ENCODE measurements at places on chromosomes 11 and 22.

GRCh38 chr11:108216988-108217387, 5.5 kb downstream of the NPAT start:
- no peak for DNase-seq

DNA sequence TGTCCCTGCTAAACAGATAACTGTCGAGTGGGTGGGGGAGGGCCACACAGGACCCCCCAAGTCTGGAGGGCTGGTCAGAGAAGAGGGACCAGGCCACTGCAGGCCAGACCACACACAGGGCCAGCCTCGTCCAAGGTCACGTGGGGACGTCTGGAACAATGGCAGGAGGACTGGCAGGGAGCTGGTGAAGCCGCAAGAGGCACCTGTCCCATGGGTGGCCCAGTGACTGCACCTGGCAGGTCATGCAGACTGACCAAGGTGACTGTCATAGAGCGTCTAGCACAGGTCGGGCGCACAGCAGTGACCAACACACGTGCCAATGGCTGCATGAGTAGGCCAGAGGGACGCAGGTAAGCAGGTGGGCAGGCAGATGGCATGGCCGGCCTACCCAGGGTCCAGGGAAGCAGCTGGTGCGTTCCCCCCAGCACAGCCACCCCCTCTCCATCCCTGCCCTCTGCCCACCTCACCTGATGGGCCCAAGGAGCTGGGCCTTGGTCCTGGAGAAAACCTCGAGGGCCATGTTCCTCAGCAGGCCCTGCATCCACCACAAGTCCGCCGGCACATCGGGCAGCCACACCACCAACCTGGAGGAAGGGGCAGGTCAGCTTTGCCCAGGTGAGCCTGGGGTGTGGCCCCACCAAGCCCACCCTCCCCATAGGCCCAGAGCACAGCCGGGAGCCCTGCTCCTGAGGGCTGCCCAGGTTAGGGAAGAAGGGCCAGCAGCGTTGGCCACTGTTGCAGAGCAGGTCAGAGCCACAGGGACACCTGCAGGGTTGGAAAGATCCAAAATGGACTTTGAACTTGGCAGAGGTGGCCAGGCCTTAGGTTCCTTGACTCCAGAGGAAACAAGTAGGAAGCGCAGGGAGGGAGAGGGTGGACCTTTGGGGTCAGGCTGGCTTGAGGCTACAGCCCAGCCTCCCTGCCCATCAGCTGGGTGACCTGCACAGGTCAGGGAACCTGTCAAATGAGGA, 10.4 kb downstream of the PNPLA5 start:
- no peak for DNase-seq

GRCh38 chr22:19240813-19241592, 50.5 kb downstream of the CLTCL1 start:
- DNase-seq, result no peak

- DNase-seq, result no peak
Observed at GRCh38 chr11:58965246-58965985, 26.1 kb downstream of the GLYATL1 start.

DNA sequence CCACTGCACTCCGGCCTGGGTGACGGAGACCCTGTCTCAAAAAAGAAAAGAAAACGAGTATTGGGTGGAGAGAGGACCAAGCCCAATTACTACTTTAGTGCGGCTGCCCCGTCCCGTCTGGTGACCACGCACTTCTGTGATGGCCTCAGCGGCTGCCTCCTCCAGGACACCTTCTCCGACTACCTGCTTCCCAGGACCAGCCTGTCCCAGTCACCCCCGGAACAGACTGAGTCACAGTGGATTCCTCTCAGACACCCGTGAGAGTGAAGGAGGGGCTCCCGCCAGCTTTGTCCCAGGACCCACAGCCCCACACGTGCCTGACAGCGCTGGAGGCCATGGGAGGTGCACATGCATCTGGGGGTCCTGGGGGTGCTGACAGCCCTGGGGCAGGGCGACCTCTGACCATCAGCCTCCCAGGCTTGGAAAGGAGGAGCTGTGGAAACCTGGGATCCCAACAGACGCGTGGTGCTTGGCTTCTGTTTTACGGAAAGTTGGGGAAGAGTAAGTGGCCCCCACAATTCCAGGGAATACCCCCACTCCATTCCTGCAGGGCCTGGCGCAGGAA, 4.8 kb downstream of the DRD4 start:
- no peak for DNase-seq

GRCh38 chr22:47296405-47297260, 534.2 kb downstream of the TBC1D22A start:
- no peak for DNase-seq

GRCh38 chr11:86672007-86672621, at the start of gene ME3:
Gene ME3, minus strand, starts transcription at chr11:86672616.
- DNase-seq, result no peak

DNA sequence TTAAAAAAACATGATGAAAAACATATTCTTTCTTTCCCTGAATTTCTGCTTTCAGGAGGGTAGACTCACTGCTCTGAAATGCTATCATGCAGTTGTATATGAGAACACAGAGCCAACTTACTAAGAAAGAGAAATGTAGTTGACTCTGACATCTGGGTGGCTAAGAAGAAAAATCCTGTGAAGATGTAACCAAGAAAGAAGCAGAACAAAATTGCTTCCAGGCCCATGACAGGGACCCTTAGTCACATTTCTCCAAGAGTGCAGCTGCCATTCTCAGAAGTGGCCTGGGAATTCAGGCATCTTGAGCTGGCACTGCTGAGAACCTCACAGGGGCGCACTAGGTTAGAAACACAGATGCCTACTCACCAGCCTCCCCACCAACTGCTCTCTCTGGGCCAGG, 73.6 kb downstream of the RPL27A start:
- no peak for DNase-seq

GRCh38 chr11:115761348-115761747, 257.1 kb upstream of the CADM1 start:
- no peak for DNase-seq

- DNase-seq, result no peak
Observed at GRCh38 chr11:70480711-70481110, 82.4 kb downstream of the CTTN start.

GRCh38 chr11:95442531-95443050, 211.6 kb upstream of the SESN3 start:
- DNase-seq, result no peak

GRCh38 chr22:43396321-43396933, 15.4 kb upstream of the MPPED1 start:
- DNase-seq, result no peak

- DNase-seq, result no peak
Observed at GRCh38 chr11:117484156-117484555, 156.5 kb downstream of the CEP164 start.

DNA sequence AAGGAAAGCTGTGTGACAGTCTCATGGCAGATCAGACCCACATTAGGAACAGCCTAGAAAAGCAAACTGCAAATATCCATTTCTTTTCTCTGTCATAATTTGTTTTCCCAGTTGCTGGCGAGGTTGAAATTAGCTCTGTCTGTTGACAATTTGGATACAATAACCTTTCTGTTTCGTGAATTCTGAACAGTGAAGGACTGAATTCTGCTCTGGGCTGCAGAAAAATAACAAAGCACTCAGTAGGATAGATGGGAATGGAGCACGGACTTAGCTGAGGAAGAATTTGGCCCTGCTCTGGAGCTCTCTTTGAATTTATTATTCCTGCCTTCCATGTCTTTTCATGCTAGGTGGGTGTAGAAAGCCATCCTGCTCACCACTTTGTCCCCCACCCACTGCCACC, 140.3 kb downstream of the RRAS2 start:
- no peak for DNase-seq

DNA sequence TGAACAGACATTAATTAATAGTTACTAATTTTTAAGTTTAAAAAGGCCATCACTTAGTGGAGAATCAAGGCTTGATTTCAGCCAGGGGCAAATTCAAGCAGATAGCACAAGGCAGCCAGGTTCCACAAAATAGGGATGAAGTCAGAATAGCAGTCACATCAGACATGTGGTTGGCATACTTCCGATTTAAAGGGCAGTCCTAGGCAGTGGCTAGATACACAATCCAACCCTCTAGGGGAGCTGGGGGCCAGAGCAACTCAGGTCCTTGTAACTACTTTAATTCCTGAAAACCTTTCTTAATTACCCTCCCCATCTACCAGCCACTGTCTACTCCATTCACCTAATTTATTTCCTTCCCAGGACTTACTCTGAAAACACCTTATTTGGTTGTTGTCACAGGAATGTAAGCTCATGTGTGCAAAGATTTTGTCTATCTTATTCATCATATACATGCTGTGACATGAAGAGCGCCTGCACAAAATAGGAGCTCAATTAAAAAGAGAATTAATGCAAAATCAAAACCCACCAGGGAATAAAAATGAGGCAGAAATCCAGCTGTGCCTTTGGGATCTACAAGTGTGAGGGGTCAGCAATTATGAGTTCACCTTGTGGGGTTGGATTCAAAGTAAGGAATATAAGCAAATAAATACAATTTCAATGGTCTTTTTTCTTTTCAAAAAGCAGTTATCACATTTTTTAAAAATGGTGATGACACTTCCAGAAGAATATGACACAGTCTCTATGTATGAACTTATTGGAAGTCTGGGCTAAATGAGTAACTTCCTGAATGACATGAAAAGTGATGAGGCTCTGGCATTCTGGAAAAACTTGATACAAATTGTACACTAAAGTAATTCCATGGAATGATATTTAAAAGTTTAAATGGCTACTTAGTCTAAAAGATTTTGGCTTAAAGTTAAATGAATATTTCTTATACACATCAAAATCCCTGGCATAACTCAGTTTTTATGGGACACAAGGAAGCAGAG, 53.8 kb downstream of the COPB1 start:
- DNase-seq, result no peak

- no peak for DNase-seq
Observed at GRCh38 chr11:47071791-47072261, 104.9 kb downstream of the ARFGAP2 start.

DNA sequence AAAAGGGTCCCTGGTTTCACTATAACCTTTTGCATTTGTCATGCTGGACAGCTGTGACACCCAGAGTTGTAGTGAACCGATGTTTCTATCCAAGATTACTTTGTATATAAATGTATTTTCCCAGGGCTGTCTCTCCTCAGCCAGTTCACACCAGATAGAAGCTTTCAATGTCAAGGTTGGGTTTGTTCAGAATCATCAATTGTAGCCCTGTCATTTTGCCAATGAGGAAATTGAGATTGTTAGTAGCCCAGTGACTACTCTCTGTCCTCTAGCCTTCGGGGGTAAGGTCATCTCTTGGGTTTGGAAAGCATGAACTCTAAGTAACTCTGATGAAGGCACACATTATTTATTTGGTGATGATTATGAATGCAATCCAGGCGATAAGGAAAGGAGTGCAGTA, 165.6 kb downstream of the DBX1 start:
- DNase-seq, result no peak

DNA sequence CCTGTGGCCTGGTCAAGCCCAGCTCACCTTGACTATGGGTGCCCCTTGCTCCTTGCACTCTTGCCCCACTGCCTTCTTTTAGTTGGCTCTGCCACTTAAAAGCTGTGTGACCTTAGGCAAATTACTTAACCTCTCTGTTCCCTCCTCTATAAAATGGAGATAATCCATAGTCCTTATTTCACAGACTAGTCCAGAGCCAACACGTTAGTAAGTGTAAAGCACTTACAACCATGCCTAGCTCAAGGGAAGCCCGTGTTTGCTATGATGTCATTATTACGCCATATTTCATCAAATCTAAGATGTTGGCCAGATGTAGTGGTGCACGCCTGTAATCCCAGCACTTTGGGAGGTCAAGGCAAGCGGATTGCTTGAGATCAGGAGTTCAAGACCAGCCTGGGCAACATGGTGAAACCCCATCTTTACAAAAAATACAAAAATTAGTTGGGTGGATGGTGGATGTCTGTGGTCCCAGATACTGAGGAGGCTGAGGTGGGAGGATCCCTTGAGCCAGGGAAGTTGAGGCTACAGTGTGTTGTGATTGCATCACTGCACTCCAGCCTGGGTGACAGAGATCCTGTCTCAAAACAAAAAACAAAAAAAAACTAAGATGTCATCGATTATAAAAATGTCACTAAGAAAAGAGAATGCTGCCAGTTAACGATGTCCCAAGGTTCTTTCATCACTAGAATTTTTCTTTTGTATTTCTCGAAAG, 2.3 kb upstream of the CCDC88B start:
- DNase-seq, result no peak

GRCh38 chr11:106425819-106426218, 348.4 kb downstream of the AASDHPPT start:
- no peak for DNase-seq

DNA sequence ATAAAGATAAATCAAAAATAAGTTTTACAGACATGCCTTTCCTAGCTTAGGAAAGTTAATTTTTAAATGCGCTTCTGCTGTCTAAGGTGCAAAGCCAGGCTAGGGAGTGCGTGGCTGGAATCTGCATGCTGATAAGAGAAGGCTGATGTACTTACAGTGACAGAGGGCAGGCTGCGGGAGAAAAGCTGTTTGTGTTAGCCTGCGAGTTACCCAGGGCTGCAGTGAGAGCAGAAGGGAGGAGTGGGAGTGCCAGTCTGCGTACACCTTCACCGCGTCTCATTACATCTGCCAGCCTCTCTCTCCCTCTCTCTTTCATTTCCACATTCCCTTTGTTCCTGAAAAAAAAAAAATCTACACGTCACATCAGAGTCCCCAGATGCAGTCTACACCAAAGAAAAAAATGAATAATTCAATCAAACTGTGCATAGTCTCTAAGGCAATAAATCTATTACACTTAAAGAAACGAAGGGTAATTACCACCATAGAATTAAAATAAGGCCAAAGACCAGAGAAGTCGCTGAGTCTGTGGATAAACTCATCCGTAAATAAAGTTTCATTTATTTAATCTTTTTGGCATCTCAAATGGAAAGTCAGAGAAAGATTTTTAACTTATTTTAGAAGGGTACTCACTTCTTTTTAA, 126.4 kb upstream of the C11orf58 start:
- DNase-seq, result no peak

GRCh38 chr11:55572548-55572947, 620 bp downstream of the OR4C16 start:
- DNase-seq, result no peak

DNA sequence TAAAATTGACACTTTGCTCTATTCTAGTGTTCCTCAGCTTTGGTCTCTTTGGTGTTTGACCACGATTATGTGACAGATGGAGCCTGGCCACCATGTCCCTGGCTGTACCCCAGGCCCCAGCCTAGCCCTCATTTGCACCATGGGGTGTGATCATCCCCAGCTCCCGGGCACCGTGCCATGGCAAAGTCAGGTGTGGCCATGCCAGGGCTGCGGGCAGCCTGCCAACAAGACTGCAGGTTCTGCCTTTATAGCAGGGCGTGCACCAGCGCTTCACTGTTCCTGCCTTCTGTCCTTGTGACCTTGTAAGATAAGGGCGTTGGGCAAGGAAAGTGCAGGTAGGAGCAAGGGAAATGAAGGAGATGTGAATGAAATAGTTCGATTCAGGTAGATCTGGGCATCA, 22.4 kb upstream of the APOBEC3A start:
- DNase-seq, result no peak

GRCh38 chr11:122398167-122398566, 257.4 kb upstream of the UBASH3B start:
- DNase-seq, result no peak

Data from brain pericyte (primary cell).